A549 (cell line): ENCODE measurements at places on chromosomes 13 and 19. TPM values are rescaled to one million over a fixed set of nuclear protein-coding genes. Genes with fewer than 3 reads are reported as not detected.

DNA sequence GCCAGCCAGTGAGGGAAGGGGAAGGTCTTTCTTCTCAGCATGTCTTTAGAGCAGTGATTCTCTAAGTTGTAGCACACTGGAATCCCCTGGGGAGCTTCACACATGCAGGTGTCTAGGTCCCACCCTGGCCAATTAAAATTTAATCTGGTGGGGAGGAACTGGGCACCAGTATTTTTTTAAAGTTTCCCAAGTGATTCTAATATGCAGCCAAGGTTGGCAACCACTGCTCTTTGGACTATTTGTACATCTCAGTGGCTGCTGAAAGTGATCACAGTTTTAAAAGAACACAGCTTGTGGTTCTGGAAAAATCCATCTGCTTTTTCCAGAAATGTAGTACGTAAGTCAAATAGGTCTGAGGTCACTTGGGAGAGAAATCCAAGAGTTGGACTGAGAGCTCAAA, 10.7 kb upstream of the KATNAL1 start:
- no peak for DNase-seq

DNA sequence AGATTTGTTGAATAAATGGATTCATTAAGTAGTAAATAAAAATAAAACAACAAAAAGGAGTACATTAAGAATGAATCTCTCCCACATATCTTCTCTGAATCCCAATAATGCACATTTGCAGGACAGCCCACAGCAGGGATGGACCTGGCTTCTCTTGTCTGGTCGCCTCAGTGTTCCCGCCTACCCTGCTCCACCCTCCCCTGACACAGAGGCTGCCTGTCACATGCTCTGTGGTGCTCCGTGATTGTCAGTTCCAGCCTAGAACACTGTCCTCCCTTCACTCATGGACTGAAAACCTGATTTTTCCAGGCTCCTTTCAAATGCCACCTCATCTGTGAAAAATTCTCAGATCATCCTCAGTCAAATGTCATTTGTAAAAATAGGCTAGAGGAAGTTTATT, 94.5 kb upstream of the GPR12 start:
- DNase-seq: no peak

DNA sequence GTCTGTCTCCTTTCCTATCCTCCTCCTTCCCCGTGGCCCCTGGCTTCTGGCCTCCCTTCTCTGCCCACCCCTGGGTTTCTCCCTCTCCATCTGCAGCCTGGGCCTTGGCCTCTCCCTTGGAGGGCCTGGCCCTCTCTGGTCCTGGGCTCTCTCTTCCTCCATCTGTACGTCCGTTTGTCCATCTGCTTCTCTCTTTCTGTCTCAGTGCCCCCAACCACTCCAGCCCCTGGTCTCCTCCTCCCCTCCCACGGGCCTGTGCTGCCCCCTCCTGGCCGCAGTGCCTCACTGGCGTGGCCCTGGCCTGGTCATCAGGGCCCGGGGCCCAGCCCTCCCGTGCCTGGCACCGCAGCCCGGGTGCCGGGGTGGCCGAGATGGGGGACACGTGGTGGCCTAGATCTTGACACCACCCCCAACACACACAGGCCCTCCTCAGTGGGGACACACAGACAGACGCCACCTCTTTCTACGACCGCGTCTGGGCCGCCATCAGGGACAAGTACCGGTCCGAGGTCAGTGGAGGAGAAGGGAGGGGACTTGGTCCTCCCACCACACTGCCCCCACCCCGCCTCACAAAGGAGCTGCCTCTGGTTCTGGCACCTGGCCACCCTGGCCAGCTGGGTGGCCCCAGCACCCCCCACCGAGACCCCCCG, 11.3 kb downstream of the PRKCSH start:
- DNase-seq: peak; percentile 40

DNA sequence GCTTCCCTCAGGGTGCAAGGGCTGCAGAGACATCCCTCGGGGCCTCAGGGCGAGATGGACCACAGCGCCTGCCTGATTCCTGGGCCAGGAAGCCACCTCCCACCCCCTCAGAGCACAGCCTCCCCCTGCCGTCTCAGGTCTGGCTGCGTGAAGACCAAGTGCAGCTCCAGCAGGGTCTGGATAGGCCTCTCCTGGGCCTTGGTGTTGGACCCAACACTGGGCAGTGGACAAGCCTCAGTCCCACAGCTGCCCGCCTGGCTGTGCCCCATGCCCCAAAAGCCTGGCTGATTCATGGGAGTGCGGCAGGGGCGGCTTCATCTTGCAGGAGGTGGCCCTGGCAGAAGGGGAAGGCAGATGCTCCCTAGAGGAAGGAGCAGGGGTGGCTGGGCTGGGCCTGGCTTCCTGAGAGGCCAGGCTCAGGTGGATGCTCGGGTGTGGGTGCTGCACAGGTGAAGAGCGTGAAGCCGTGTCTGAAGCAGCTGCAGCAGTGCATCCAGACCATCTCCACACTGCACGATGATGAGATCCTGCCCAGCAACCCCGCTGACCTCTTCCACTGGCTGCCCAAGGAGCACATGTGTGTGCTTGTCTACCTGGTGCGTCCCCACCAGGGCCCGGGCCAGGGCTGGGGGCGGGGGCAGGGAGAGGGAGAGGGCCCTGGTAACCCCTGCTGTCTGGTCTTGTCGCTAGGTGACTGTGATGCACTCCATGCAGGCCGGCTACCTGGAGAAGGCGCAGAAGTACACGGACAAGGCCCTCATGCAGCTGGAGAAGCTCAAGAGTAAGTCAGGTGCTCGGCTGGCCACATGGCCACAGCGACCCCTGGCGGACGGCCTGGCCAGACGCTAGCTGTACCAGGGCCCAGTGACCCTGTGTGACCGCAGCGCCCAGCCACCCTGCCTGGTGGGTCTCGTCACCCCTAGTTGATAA, 21.7 kb downstream of the MAU2 start:
- DNase-seq: peak; percentile 70

- no peak for DNase-seq
Measured at GRCh38 chr19:15390814-15391213, 11.2 kb upstream of the AKAP8 start.

GRCh38 chr19:48646722-48647216, 782 bp upstream of the CA11 start:
- DNase-seq: no peak

DNA sequence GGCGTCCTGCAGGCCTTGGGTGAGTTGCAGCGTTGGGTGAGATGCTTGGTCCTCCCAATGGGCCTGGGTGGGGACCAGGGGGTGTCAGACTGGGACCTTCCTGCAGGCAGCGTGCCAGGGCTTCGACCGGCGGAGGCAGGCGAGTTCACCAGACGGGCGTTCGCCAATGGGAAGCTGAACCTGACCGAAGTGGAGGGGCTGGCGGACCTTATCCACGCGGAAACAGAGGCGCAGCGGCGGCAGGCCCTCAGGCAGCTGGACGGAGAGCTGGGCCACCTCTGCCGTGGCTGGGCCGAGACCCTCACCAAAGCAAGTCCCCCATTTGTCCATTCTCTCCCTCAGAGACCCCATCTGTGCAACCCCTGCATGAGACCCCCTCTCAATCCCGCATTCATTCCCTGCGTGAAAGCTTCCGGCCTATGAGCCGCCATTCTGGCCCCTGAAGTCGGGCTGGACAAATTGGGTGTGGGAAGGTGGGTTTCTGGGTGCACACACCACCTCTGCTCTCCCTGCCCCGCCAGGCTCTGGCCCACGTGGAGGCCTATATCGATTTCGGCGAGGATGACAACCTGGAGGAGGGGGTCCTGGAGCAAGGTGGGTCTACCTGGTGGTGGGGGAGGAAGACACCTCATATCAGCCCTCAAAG, 1.2 kb downstream of the GTPBP3 start:
- DNase-seq: no peak

GRCh38 chr19:47613165-47614020, 4.5 kb downstream of the BICRA start:
- DNase-seq: no peak

- no peak for DNase-seq
Measured at GRCh38 chr13:65401315-65401714, 1828.8 kb downstream of the PCDH9 start.

DNA sequence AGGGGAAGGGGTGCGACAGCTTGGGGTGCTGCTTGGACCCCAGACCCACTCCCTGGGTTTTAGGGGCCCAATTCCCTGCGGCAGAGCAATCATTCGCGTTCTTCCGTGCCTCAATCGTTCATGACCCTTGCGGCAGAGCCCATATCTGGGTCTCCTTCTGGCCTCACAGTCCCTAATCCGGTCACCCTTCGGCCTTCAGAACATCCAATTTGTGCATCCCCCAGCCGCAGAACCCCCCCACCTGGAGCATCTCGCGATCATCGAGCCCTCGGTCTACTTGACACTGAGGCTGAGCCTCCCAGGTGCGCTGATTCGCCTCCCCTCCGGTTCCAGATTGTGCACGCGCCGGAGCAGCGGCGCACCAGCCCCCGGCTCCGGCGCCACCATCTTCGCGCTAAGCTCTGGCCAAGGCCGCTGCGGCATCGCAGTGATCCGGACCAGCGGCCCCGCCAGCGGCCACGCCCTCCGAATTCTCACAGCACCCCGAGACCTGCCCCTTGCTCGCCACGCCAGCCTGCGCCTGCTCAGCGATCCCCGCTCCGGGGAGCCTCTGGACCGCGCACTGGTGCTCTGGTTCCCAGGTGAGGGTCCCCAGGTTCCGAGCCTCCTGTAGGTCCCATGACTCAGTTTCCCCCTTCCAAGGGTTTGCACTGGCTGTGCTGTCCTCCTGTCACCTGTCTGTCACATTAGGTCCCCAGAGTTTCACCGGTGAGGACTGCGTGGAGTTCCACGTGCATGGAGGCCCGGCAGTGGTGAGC, 501 bp downstream of the GTPBP3 start:
- no peak for DNase-seq

DNA sequence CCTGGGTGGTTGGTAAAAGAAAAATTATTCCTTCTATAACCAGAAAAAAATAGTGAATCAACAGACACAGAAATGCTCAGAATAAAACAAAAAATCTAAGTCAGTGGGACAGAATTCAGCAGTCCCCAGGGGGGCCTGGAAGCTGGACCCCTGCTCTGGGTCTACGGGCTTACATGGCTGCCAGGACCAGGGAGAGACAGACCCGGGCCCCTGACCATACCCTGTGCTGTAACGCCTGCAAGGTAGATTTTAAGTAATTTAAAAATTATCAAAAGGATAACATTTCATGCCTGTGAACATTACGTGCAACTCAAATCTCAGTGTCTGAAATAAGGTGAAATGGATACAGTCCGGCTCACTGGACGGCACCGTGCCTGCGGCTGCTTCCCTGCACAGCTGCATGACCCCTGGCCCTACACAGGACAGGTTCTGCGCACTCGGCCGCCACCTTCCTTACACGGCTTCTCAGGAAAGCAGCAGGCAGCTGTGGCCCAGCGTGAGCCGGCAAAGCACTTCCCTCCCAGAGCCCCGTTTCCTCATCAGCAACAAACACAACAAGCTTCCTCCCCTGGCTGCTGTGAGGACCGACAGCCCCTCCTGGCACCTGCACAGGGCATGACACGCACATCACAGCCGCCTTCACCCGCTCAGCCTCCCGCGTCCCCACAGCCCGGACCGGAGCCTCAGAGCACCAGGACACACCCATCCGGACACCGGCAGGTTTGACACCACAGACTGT, 22.2 kb downstream of the RASA3 start:
- no peak for DNase-seq

DNA sequence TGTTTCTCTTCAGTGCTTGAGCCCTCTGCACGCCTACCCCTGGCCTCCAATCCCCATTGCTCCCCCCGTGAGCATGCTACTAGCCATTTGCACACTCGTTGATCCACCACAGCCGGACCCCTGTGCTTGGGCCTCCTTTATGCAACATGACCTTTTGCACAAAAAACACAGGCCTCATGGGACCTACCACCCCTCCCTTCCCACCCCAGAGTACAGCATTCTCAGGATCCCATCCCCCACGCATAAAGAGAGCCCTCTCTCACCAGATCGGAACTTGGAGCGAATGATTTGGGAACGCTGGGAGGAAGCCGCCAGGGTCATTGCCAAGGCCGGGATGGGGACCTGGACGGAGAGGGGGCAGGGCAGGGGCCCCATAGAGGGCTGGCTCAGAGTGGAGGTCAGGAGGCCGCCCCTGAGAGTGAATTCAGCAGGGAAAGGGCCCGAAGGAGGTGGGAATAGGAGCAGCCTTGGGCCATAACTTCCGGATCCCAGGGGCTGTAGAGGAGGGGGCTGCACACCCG, 754 bp downstream of the MAMSTR start:
- DNase-seq: no peak

GRCh38 chr13:44155422-44156293, 218.0 kb upstream of the SERP2 start:
- no peak for DNase-seq

- no peak for DNase-seq
Measured at GRCh38 chr13:65613004-65613403, 1617.1 kb downstream of the PCDH9 start.

- no peak for DNase-seq
Measured at GRCh38 chr13:40228496-40228895, 437.9 kb downstream of the FOXO1 start.

DNA sequence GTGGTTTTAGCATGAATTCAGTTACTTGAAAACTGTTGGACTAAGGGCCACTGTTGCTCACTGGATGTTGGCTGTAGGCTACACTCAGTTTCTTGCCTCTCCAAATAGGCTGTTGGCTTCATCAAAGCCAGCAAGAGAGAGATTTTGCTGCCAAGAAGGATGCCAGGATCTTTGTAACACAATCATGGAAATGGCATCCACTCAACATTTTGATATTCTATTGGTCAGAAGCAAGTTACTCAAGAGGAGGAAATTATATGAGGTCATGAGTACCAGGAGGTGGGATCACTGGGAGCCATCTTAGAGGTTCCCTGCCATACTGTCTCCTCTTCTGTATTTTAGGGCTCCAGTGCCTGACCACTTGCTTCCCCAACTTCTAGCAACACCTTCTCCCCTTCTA, 30.6 kb downstream of the SYDE1 start:
- DNase-seq: no peak

GRCh38 chr13:21625366-21625765, 21.4 kb upstream of the MICU2 start:
- DNase-seq: peak; percentile 45

DNA sequence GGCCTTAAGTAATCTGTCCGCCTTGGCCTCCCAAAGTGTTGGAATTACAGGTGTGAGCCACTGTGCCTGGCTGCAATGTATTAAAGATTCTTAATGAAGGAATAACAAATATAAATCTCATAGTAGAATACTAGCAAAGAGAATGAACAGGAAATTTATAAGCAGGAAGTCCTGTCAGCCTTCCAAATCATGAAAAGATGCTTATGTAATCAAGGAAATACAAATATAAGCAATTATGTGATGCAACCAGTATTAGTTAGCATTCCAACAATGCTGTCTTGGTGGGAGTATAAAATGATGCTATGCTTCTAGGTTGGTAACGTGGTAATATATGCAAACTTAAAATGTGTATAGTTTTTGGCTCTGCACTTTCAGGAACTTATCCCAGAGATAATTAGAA, 133.8 kb downstream of the PDS5B start:
- DNase-seq: peak; percentile 4

ZNF571 gene
- 0.97 to 1.4 TPM (median 1.3 TPM) in 3 replicates for polyA plus RNA-seq

IFT88 gene
- 13.1 to 13.2 TPM (median 13.2 TPM) in 3 replicates for polyA plus RNA-seq

SIAH3 gene
- polyA plus RNA-seq: not detected in 3 replicates

DCUN1D2 gene
- polyA plus RNA-seq: 7.8 to 8.6 TPM (median 8.3 TPM) in 3 replicates

ABHD13 gene
- polyA plus RNA-seq: 4.7 to 5.7 TPM (median 5.7 TPM) in 3 replicates

C13orf42 gene
- not detected in 3 replicates for polyA plus RNA-seq

SMIM17 gene
- polyA plus RNA-seq: not detected in 3 replicates

SPACA6 gene
- 26.5 to 45.9 TPM (median 36.4 TPM) in 3 replicates for polyA plus RNA-seq

EDNRB gene
- not detected in 3 replicates for polyA plus RNA-seq

ZNF737 gene
- 0.03 to 0.15 TPM (median 0.05 TPM) in 3 replicates for polyA plus RNA-seq
